ENCODE measurements at places on chromosomes 7 and 10.
A peak's percentile ranks its signal among the peaks of the same experiment; 100 is the strongest.

DNA sequence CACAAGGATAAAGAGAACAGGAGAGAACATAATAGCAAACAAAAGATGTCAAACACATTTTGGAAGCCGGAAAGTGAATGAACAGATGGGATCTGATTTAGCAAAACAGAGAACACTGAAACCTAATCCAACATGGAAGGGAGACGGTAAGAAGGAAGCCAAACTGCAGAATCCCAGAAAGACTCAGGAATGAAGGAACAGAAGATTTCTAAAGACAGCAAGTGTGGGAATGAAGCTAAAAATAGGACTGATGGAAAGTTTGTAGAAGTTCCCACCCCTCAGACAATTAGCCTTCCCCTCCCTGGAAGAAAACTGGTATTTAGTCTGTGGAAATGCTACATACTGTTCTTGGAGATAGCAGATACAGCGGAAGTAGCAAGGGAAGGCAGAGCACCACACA lies 40.8 kb downstream of the SLC16A12 start:
- DNase-seq = no peak

GRCh38 chr10:15473396-15473767 lies 102.3 kb upstream of the FAM171A1 start:
- no peak for DNase-seq

- DNase-seq = no peak
Measured at GRCh38 chr7:99788554-99788953, 4.6 kb upstream of the CYP3A4 start.

DNA sequence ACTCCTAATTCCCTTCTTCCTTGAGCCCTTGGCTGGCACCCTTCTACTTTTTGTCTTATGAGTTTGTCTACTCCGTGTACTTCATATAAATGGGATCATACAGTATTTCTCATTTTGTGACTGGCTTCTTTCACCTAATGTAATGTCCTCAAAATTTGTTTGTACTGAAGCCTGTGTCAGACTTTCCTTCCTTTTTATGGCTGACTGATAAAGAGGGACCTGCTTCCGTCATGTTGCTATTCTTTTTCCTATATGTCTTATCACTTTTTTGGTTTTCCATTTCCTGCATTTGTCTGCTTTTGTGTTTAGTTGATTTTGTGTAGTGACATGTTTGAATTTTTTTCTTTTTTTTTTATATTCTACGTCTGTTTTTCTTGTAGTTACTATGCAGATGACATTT lies 470.9 kb downstream of the SDK1 start:
- no peak for DNase-seq

DNA sequence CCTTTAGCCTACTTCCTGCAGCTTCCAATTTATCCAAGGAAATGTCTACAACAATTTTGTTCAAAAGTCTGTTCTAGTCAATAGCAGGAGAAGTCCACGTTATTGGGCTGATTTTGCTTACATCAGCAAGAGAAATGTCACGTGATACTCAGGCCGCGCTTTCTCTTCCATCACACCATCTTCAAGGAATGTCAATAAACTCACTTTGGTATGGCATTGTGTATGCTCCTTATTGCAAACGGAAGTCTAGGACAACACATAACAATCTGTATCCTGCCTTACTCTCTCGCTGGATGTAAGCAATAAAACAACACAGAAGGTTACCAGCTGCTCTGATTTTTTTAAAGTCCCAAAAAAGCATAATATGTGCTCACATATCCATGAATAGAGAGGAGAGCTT lies 17.1 kb upstream of the STK17A start:
- DNase-seq = no peak

DNA sequence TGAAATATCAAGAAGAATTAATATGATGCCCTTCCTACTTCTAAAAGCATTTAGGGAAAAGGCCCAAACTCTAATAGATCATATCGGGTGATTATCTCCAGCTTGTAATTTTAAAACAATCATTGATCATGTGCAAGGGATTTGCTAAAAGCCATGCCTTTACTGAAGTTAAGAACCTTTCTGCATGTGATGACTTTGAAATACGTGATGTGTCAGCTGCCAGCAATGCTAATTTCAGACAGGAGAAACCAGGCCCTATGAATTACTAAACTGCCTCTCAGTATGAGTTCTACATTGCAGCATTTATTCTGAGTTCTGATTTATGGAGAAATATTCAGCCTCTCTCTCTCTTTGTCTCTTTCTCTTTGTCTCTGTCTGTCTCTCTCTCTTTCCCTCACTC lies 203.6 kb upstream of the AKR1E2 start:
- no peak for DNase-seq

GRCh38 chr7:47186316-47186715 lies 395.6 kb downstream of the TNS3 start:
- no peak for DNase-seq

- DNase-seq = no peak
Measured at GRCh38 chr7:150852371-150852905, at the start of gene AOC1. Gene AOC1, plus strand, starts transcription at chr7:150852517. Its CDS starts 3,954 bp downstream, at chr7:150856471.

GRCh38 chr7:36630112-36630650 lies 94.1 kb downstream of the AOAH start:
- no peak for DNase-seq

GRCh38 chr10:409408-410040 lies 274.3 kb downstream of the ZMYND11 start:
- DNase-seq = no peak

DNA sequence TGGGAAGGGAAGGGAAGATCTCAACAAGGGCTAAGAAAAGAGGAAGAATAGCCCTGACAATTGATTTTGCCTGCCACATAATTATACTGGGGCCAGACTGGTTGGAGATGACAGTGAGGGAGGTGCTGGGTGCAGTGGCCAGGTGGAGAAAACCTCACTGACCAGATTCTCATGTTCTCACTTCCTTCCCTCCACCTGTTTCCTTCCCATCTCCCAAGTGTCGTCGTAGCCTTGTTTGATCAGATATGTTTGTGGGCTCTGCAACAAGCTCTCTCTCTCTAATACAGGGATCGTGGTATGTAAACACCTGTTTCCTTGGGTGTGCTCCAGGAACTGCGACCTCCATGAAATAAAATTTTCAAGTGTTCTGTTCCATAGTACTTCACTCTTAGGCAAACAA lies 60.2 kb downstream of the VCL start:
- DNase-seq = no peak

GRCh38 chr7:33757563-33758165 lies 147.7 kb upstream of the BMPER start:
- peak; percentile 9 for DNase-seq

GRCh38 chr10:76644476-76644875 lies 993.1 kb downstream of the KCNMA1 start:
- DNase-seq = no peak

GRCh38 chr7:111096997-111097396 lies 6.1 kb downstream of the LRRN3 start:
- no peak for DNase-seq

DNA sequence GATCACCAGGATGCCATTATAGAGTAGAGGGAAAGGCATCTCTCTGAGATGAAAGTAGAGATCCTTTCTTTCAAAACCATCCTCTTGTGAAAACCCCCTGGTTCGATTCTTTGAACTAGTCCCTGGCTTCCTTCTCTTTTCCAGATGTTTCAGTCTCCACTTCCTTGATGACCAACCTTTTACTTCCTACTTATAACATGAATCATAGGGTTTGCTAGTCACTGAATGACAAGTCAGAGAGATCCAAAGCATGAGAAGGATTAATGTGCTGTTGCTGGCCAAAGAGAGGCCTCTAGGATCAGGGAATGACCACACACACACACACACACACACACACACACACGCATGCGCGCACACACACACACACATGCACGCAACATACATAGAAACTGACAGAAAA lies 161.1 kb upstream of the FRMD4A start:
- no peak for DNase-seq

- DNase-seq = peak; percentile 55
Measured at GRCh38 chr10:31700181-31700611, 228.4 kb downstream of the ARHGAP12 start.

GRCh38 chr10:104334561-104334960 lies 3.7 kb downstream of the ITPRIP start:
- DNase-seq = no peak

- DNase-seq = no peak
Measured at GRCh38 chr10:24287559-24288195, 78.7 kb downstream of the KIAA1217 start.

- no peak for DNase-seq
Measured at GRCh38 chr10:2891073-2891769, 176.1 kb upstream of the PFKP start.

GRCh38 chr10:103668351-103669242 lies 175.1 kb downstream of the NEURL1 start:
- no peak for DNase-seq

DNA sequence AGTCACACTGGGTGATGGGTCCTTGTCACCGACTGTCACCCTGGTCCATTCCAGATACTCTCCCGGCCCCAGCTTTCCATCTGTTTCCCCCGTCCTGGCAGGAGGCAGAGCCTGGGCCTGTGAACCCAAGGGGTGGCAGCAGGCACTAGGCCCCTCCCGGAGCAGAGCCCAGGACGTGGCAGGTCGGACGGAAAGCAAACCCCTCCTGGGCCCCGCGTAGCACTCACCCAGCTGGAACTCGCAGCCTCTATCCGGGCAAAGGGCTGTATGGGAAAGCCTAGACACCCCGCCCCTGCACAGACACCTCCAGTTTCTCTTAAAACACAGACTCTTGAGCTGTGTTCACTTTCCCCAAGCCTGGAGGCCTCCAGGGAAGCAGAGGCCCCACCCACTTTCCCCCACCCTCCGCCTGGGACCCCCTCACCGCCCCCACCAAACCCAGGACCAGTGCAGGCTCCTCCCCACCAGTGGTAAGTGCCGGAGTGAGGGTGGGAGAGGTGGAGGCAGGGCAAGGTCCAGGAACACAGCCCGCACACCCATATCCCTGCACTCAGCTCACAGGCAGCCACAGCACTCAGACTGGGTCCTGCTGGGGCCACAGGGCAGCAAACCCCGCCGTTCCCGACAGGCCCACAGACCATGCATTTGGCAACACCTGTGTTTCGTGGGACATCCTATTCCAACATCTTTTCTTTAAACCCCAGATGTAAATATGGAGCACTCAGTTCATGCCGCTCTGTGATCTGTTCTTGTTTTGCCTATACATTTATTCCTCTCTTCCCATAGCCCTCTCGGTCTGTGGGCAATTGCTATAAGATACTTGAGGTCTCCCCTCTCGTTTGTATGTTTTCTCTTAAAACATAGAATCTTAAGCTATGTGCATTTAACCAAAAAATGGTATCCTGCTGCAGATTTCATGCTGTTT lies 98.2 kb upstream of the PDGFA start:
- DNase-seq = no peak

DNA sequence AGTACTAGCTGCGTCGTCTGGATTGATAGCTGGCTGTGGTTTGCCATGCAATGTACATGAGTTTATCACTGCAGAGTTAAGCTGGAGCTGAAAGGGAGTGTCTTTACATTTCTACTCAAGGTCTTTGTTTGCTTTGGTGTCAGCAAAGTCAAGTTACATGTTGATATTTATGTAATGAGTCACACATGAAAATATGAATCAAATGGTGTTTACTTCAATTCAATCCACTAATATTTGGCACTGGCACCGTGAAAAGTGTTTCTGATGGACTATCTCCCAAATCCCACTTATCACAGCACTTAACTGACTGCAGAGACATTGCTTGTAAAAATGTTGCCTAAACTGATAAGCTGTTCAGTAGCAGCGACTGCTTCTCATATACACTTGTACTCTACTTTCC lies 395.9 kb downstream of the TFEC start:
- no peak for DNase-seq

DNA sequence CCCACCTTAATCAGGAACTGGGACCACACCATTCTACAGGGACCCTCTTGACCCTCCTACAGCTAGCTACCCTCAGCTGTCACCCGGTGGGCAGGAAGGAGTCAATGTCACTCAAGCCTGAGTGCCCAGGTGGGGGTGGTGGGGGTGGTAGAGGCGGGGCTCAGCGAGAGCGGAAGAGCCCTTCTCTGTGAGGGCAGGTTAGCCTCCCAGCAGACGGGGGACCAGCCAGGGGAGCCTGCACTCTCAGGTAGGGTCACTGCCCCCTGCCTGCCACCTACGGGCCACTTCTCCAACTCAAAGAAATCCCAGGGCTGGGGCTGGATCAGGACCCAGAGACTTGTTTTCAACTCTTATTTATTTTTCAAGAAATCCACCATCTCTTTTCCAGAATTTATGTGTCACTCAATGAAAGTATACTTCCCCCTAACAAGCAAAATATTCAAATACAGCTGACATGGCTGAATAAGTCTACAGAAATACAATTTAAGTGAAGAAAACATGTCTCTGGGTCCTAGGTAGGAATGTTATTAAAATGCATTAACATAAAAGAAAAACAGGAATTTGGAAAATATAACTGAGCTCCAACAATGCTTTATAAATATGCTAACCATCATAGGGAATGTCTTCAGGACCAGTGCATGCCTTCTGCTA lies 63.4 kb upstream of the DDC start:
- DNase-seq = no peak

DNA sequence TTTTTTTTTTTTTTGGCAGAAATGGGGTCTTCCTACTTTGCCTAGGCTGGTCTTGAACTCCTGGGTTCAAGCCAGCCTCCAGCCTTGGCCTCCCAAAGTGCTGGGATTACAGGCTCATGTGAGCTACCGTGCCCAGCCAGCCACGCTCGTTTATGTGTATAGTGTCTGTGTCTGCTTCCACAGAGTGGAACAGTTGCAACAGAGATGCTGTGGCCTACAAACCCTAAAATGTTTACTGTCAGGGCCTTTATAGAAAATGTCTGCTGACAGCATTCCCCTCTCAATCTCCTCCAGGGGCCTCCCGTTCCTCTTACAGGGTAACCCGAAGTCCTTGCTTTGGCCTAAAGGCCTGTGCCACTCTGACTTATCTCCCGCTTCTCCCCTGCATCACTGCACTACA lies 87.6 kb upstream of the LEP start:
- DNase-seq = no peak

All from spinal cord (tissue), 10 donors.